ENCODE measurements at places on chromosomes 16 and 17.

GRCh38 chr17:9098242-9098825 lies 77.0 kb downstream of the NTN1 start:
- DNase-seq = no peak

- no peak for DNase-seq
Observed at GRCh38 chr16:75121949-75122568, 5.5 kb upstream of the LDHD start.

- no peak for DNase-seq
Observed at GRCh38 chr17:45241328-45242028, 19.8 kb downstream of the FMNL1 start.

- no peak for DNase-seq
Observed at GRCh38 chr17:49219987-49220386, 9.5 kb downstream of the ABI3 start.

DNA sequence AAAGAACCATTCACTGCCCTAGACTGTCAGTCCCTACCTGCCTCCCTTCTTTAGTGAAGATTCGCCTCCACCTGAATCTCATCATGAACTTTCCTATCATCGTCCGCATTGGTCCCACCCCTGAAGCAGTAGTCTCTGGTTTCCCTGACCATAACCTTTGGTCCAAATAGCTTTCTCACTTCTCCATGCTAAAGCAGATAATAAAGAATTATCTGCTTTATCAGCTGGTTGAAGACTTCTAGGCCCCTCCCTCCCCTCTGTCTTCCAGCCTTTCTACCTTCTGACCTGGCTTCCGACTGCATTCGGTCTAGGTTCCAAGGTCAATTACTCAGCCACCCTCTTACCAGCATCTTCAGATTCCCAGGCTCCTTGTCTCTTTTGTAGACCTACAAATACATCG lies 650.9 kb downstream of the HS3ST4 start:
- no peak for DNase-seq

- no peak for DNase-seq
Observed at GRCh38 chr17:5473906-5474305, 5.1 kb upstream of the DHX33 start.

- no peak for DNase-seq
Observed at GRCh38 chr17:73482251-73482716, 162.0 kb downstream of the SDK2 start.

- DNase-seq = no peak
Observed at GRCh38 chr17:27326051-27326450, 32.1 kb downstream of the WSB1 start.

- no peak for DNase-seq
Observed at GRCh38 chr16:60510941-60511340, 1525.3 kb downstream of the CDH8 start.

DNA sequence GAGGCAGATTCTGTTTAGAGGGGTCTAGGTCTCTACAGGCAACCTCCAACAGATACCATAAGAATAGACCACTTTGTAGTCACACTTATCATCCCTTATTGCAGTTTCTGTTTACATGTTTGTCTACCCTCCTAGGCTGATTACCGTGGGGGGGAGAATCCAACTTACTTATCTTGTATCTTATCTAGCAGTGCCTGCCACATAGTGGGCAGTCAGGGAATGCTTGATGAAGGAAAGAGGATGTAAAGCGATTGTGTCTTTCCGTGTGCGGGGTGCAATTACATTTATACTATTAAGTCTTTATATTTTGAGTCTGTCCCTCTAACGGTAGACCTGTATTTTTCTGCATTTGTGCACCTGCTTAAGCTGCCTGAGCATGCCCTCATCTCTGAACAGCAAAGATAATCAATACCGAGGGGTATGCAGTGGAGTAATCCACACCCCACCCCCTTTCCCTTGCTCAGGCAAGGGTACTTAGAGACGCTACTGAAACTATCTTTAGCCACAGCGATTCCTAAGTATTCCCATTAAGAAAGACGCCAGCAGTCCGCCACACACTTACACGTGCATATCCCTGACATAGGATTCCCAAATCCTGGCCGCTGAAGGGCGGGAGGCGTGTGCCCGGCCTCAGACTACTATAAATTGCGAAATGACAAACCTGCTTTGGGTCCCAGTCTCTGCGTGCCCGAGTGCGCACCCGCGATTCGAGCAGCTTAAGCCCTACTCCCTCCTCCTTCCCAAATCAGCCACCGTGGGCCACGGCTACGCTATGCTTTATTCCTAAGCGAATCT lies 635 bp upstream of the AATF start:
- no peak for DNase-seq

GRCh38 chr16:73025151-73025855 lies 22.6 kb downstream of the ZFHX3 start:
- DNase-seq = no peak

DNA sequence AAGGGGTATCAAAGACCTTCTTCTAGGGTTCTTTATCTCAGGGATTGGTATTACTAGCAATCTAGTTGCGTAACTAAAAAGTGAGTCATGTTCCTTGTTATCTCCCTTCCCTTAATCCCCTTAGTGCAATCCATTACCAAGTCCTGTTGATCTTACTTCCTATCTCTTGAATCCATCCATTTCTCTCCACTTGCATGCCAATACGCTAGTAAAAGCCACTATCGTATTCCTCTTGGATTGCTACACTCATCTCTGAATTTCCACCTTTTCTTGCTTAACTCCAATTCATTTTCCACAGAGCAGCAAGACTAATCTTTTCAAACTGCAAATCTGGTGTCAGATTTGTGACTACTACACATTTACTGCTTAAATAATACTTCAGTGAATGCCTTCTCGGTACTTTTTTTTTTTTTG lies 1.8 kb upstream of the ADAT1 start:
- DNase-seq = peak; percentile 16

DNA sequence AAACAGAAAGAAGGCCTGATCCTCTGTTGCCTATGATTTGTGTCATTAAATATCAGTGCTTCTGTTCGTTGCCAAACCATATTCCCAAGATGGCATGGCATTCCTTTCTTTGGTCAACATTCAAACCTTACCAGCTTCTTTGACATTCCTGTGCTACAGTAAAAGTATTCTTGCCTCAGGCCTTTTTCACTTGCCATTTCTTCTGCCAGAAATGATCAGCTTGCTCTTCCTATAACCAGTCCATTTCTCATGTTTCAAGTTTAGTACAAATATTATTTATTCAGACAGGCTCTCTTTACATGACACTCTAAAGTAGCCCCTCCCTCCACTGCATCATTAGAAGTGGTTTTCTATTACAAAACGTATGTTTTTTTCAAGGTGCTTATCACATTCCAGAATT lies 278.3 kb downstream of the KCNJ2 start:
- peak; percentile 13 for DNase-seq

- peak; percentile 31 for DNase-seq
Observed at GRCh38 chr16:73205153-73205886, 157.4 kb upstream of the ZFHX3 start.

DNA sequence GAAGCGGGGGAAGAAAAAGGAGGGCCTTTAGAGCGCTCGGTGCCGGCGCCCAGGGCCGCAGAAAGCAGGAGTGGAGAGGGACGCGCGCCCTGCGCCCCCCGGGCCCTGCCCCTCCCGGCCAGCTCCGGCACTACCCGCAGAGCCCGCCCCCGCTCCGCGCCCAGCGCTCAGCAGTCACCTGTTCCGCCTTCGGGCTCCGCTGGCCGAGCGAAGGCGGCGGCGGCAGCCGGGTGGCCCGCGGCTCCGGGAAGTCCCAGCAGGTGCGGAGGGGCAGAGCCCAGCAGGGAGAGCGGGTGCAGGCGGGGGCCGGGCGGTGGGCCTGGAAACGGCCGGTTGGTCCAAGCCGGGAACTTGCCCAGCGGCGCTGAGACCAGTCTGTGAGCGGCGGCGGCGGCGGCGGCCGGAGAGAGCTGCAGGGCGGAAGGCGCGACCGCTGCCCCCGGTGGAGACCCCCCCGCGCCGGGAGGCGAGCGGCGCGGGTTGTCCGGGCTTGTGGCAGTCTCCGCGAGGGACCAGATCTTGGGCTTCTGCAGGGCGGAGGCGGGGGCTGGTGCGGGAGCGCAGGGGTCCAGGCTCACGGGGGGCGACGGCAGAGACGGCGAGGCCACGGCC lies 2.2 kb downstream of the IRX3 start:
- DNase-seq = no peak

DNA sequence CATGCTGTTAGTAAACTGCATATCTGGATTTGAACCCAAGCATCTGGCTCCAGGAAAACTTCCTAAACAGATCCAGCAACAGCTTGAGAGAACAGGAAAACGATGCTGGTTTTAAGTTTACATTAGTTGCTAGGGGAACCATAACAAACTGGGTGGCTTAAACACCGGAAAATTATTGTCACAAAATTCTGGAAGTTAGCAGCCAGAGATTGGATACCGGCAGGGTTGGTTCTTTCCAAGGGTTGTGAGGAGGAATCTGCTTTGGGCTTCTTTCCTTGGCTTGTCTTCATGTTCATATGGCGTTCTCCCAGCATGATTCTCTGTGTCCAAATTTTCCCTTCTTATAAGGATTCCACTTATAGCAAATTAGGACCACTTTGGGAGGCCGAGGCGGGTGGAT lies 276.9 kb upstream of the TOM1L1 start:
- DNase-seq = no peak

GRCh38 chr17:83007504-83008185 lies 71.8 kb upstream of the METRNL start:
- no peak for DNase-seq

DNA sequence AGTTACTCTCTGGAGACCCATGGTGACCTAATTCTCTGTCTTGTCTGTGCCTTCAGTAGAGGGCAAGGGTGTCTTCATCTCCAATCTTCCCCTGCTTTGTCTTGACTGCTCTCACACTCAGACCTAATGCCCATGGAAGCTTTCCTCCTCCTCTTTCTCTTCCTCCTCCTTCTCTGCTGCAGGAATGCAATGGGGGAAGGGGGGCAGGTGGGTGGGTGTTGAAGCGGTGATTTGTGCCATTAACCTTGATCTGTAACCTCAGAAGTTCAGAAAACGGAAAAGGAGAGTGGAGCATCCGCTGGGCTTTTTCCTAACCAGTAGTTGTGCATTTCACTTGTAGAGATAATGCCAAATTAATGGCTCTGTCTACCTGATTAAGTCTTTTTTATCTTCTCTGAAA lies 172.3 kb upstream of the CDH11 start:
- DNase-seq = no peak

- no peak for DNase-seq
Observed at GRCh38 chr16:14004729-14005315, 66.3 kb upstream of the MRTFB start.

DNA sequence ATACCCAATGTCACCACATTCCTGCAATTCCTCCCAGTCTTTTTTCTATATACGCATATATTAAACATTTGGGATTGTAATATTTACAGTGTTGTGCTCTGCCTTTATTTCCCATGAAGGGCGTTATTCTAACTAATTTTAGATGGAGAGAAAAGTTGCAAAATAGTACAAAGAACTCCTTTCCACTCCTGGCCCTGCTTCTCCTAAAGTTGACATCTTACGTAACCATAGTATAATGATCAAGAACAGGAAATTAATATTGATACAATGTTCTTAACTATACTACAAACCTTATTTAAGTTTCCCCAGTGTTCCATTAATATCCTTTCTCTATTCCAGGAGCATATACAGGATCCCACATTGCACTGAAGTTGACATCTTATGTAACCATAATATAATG lies 46.3 kb downstream of the TK2 start:
- DNase-seq = no peak

DNA sequence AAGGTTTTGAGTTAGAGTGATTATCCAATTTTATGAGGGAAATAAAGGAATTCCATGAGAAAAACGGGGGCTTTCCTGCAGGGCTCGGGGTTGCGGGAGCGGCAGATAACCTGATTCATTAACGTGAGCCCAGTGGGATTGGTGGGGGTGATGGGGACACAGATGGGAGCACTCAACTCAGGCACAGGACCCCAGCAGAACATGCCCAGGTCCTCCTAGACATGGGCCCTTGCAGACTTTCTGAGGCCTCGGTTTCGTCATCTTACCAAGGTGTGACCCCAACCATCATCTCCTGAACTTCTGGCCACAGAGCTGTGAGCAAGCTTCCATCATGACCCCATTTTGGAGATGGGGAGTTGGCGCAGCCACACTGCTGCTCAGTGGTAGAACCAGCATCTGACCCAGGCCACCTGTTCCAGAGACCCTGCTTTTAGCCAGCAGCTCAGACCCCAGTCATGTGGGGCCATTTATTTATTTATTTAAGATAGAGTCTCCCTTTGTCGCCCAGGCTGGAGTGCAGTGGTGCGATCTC lies 22.3 kb downstream of the CARHSP1 start:
- DNase-seq = no peak
